Left cardiac atrium (tissue), 4 donors: ENCODE measurements at places on chromosomes 5 and 9. TPM values are rescaled to one million over a fixed set of nuclear protein-coding genes. Genes with fewer than 3 reads are reported as not detected.
A peak's percentile ranks its signal among the peaks of the same experiment; 100 is the strongest.

MLANA gene
- total RNA-seq, result not detected

SPATA31C1 gene
- total RNA-seq, result not detected

FOXD4L6 gene
- total RNA-seq, result 0.15 TPM

AGXT2 gene
- not detected for total RNA-seq

PCDHGA2 gene
- 4.5 TPM for total RNA-seq

TLX3 gene
- total RNA-seq, result not detected

LHFPL2 gene
- 12.5 TPM for total RNA-seq

FASTKD3 gene
- 5.4 TPM for total RNA-seq

SNX2 gene
- total RNA-seq, result 52.6 TPM

PCDHB10 gene
- 1.3 TPM for total RNA-seq

- DNase-seq, result no peak
Observed at GRCh38 chr5:3595006-3595961, at the start of gene IRX1. Gene IRX1 (plus strand): TSS chr5:3595832. CDS start chr5:3596106, 274 bp downstream.

DNA sequence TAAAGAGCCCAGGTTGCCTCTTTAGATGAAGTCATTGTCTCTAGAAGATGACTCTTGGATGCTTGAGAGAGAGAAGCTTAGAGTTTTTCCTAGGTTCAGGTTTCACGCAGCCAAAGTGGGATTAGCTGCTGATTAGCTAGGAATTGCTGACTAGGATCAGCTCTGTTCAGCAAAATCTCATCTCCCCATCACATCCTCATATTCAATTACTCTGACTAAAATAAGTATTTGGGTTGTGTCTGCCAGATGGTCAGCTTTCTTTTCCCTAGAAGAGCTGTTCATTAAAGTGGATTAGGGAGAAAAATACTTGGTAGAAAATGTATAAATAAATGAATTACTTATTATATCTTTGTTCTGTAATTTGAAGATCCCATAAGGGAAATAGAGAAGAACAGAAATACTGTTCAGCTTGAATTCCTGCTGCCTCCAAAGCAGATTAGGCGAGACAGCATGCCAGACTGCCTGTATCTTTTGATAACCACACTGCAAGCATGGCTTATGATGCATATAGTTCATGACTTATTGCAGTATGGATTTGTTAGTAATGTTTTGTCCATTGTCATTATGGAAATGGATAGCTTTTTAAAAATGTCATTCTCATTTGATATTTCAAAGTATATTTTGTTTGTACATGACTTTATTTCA is 184.8 kb upstream of the CD180 start:
- no peak for DNase-seq

DNA sequence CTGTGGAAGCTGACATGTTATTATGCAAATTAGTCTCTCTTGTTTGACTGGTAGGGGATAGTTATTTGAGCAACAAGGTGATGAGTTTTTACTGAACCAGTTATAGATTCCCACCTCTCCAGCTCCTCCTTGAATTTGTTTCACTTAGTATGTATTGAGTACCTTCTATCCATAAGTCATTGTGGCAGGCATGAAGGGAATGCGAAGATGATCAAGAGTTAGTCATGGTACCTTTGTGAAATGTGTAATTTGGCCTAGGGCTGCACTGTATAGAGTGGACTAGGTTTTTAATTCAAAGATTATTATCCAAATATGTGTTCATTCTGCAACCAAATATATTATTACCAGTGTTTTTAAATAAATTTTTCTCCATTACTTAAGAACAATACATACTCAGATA is 110.1 kb downstream of the HACD4 start:
- no peak for DNase-seq

DNA sequence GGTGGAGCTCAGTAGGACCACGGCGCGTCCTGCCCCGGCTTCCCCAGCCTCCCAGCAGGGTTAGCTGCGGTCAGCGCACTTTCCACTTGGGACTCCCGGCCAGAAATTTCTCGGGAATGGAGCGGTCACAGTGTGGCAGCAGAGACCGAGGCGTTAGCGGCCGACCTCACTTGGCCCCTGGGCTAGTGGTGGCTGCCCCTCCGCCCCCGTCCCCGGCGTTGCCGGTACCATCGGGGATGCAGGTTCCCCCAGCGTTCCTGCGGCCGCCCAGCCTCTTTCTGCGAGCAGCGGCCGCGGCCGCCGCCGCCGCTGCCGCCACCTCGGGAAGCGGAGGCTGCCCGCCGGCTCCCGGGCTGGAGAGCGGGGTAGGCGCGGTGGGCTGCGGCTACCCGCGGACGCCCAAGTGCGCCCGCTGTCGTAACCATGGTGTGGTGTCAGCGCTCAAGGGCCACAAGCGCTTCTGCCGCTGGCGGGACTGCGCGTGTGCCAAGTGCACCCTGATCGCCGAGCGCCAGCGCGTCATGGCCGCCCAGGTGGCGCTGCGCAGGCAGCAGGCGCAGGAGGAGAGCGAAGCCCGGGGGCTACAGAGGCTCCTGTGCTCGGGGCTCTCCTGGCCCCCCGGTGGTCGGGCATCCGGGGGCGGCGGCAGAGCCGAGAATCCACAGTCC is 460 bp downstream of the DMRTA1 start:
- DNase-seq, result peak; percentile 55

DNA sequence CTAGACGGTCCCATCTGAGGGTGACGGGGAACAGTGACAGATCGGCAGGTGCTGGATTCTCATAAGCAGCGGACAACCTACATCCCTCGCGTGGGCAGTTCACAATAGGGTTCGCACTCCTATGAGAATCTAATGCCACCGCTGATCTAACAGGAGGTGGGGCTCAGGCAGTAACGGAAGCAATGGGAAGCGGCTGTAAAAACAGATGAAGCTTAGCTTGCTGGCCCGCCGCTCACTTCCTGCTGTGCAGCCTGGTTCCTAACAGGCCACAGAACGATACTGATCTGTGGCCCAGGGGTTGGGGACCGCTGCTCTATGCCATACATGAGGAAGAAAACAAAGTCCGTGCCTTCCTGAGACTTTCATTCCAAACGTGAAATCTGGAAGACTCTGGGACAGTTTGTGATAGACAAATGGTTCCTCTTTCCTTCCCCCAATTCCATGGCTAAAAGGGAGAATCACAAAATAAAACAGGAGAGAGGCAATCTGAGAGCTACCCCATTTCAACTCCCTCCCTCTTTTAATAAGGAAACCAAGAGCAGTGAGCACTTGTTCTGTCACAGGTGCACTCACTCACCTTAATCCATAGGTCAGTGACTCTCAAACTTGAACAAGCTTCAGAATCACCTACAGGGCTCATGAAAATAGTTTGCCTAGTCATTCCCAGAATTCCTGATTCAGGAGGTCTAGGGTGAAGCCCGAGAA is 12.1 kb downstream of the PDCL start:
- DNase-seq, result peak; percentile 73

GRCh38 chr5:90718387-90718786 is 159.8 kb downstream of the ADGRV1 start:
- no peak for DNase-seq

DNA sequence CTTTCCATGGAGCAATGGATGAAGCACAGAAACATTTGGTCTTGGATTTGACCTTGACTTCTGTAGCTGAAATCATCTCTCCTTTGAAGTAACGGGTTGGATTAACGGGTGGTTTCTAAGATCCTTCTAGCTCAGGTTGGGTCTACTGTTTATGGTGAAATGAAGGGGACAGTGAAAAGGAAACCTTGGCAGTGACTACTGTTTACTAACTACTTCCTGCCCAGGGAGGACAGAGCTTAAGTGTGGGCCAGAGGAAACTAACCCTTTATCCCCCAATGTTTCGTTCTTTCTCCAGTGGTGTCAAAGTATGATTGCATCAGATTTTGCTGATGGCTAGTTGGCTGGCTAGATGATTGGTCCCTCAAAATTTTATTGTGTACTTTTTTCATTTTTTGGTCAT is 22.2 kb downstream of the SKP2 start:
- no peak for DNase-seq

- DNase-seq, result no peak
Observed at GRCh38 chr5:887947-888637, 4.5 kb downstream of the BRD9 start.

DNA sequence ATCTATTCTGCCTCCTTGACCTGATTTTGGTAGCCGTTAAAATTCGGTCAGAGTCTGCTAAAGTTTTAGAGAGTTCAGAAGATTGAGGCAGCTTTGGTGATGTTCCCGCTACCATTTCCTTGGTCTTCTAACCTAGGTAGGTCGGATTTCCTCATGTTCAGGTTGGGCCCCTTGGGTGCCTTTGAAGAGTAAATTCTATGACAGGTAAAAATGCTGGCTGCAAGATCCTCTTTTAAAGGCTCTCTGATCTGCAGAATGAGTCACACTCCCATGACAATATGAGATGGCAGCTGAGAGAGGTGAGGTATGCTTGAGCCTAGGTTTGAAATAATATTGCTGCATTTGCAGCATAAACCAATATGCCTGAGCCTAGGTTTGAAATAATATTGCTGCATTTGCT is 198.9 kb downstream of the TSSK1B start:
- no peak for DNase-seq

GRCh38 chr5:111589316-111589715 is 77.0 kb upstream of the STARD4 start:
- no peak for DNase-seq

DNA sequence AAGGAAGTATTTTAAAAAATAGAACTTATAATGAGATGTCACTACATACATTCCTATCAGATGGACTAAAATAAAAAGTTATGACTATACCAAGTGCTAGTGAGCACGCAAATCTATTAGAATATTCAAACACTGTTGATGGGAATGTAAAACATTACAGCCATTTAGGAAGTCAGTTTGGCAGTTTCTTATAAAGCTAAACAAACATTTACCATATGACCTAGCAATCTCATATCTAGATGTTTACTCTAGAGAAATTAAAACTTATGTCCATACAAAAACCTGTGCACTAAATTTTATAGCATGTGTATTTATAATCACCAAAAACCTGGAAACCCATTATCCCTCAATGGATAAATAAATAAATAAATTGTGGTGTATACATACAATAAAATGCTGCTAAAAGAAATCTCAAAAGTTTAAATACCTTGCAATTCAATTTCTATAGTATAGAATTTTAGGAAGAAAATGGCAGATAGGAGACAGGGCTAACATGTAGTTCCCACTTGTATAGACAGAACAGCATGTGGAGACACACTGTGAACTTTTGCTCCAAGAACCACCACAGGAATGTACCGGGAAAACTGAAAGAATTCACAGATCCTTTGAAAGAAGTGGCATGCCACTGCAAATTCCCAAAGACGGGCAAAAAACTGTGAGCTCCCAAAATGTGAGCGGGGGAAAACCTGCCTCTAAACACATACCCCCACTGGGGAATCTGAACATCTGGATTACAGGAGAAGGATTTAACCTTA is 174.6 kb upstream of the SPEF2 start:
- DNase-seq, result no peak

- DNase-seq, result no peak
Observed at GRCh38 chr5:158638396-158638795, 461.3 kb downstream of the EBF1 start.

- DNase-seq, result no peak
Observed at GRCh38 chr9:134566196-134566847, 75.3 kb upstream of the COL5A1 start.

DNA sequence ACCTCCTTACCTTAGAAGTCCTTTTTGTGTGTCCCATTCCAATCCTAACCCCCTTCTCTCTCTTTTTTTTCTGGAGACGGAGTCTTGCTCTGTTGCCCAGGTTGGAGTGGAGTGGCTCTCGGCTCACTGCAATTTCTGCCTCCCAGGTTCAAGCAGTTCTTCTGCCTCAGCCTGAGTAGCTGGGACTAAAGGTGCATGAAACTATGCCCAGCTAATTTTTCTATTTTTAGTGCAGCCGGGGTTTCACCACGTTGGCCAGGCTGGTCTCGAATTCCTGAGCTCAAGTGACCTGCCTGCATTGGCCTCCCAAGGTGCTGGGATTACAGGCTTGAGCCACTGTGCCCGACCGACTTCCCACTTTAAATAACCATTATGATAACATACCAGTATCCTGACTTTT is 17.5 kb downstream of the TMEM38B start:
- no peak for DNase-seq

- DNase-seq, result peak; percentile 56
Observed at GRCh38 chr5:96226941-96227552, 206.0 kb downstream of the PCSK1 start.

- DNase-seq, result no peak
Observed at GRCh38 chr5:16518606-16519005, 53.0 kb upstream of the ZNF622 start.

DNA sequence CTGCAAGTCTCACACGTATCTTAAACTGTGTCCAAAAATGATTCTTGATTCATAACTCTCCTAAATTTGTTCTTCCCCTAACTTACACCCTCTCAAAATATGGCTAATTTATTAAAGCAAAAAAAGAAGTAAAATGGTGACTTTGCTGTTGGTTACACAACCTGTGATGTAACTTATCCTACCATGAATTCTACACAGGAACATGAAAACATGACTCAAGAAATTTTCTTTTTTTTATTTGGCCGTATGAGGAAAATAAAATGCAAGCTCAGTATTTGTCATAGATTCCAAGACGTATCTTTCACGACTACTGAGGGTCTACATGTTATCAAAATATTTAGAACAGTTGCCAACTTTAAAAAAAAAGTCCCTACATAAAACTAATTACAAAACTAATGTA is 9.2 kb downstream of the LIFR start:
- DNase-seq, result no peak

DNA sequence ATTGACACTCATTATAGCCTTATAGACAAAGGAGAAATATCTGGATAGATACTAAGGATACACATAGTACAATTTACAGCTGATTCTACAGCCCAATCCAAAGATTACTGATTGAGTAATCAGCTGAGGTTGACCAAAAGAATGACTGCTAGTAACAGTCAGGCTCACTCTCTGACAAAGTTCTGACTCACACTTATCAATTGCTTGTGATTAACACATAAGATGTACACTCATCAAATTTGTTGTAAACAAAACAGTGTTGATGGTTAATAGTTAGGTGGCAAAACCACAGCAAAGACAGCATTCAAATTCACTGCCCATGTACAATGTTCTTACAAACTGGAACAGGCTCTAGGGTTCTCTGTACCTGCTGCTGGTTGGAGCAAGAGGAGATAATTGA is 422.7 kb downstream of the TLE1 start:
- no peak for DNase-seq

DNA sequence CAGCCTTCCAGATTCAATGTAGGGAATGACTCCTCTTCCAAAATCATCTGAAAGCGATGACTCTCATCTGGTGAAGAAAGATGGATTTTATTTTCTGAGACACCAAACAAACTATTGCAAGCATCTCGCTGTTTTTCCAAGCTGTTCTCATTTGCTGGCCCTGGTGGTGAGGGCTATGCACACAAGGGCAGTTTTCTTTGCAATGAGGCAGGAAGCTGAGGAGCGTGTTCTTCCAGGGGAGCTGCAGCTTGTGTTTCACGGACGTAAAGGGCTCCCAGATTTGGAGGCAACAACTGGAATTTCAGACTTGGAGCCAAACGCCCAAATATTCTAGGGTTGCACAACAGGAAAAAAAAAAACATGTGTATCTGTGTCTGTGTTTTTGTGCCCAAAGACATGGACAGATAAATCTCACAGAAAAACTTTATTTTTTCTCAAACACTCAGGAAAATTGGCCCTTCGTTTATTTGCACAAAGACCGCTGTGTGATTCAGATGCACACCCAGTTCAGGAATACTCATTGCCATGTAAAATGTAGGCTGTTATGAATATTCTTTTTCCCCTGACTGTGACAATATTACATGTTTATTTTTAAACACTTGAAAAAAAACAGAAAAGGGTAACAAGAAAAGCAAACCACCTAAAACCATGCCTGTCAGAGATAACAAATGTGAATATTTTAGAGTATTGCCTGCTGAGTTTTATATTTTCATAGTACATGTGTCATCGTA is 151.3 kb downstream of the GAS1 start:
- DNase-seq, result peak; percentile 51
